ENCODE measurements at places on chromosomes 7 and 10.

DNA sequence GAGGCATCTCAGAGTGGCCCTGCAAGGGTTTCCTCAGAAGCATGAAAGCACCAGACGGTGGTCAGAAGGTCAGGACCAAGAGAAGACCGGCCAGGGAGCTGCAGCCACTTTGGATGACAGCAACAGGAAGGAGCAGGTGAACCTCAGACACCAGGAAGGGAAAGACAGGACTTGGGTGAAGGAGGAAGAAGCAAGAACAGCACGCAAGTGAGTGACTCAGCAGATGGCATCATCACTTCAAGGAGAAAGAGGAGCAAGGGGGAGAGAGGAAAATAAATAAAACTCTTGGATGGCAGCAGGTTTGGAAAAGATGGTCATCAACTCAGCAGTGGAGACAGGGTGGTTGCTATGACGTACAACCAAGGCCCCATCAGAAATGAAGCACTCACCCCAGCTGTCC is 31.6 kb downstream of the NCAPG2 start:
- no peak for DNase-seq

- DNase-seq, result no peak
These were observed 3.9 kb downstream of the MYL10 start for GRCh38 chr7:101625031-101625791.

- no peak for DNase-seq
These were observed 234.0 kb downstream of the TNS3 start for GRCh38 chr7:47347816-47348385.

DNA sequence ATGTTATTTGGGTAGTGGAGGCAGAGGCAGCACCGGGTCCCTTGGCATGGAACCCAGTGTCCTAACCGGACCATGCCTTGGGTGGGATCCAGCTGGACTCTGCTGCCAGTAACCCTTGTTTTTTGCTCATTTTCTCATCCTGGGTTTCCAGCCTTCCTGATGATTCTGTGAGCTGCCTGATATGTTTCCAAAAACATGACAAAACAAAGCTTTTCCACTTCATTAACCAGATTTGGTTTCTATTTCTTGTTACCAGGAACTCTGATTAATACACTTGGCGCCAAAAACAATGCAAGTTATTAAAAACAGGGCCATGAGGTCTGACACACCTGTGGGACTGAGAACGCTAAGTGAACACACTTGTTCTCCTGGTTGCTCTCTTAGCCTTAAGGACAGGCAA is 32.8 kb upstream of the DLG5 start:
- no peak for DNase-seq

DNA sequence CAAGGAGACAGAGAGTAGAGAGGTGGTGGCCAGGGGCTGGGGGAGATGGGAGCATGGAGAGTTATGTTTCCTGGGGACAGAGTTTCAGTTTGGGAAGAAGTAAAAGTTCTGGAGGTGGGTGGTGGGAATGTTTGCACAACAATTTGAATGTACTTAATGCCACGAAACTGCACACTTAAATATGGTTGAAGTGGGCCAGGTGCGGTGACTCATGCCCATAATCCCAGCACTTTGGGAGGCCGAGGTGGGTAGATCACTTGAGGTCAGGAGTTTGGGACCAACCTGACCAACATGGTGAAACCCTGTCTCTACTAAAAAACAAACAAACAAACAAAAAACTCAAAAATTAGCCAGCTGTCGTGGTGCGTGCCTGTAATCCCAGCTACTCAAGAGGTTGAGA is 137.2 kb downstream of the PFKFB3 start:
- no peak for DNase-seq

DNA sequence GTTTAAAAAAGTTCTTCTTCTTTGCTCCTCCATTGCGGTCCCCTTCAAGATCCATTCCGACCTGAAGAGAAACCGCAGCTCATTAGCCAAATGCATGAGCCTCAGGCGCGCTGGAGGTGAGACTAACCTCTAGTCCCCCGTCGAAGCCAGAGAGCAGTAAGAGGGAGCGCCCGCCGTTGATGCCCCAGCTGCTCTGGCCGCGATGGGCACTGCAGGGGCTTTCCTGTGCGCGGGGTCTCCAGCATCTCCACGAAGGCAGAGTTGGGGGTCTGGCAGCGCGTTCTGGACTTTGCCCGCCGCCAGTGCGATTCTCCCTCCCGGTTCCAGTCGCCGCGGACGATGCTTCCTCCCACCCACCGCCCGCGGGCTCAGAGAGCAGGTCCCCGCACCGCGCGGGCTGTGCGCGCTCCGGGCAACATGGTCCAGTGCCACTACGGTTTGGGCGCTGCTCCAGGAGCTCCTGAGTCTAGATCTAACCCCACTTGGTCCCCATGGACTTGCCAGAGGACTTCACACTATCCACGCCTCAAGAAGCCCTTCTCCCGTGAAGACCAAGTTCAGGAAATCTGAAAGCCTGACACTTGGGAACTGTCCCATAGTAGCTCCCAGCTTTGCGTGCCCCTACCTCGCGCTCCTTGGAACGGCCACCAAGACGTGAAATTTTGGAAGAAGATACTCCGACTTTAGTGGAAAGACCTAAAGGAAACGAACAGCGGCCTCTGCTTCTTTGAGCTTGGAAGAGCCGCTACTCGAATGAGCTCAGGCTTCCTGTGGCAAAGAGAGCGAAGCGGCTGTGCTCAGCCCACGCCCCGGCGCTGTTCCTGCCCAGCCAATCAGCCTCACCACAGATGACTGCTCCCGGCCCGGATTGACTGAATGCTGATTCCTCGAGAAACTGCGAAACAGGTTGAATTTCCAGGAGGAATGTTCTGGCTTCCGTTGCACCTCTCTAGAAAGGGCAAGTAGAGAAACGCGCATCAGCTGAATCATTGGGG is at the start of gene ABCB1:
Gene ABCB1, minus strand, starts transcription at position 755 of the 995 bp plus-strand sequence. Its CDS starts 700 bp downstream, at position 55.
- peak; percentile 42 for DNase-seq

DNA sequence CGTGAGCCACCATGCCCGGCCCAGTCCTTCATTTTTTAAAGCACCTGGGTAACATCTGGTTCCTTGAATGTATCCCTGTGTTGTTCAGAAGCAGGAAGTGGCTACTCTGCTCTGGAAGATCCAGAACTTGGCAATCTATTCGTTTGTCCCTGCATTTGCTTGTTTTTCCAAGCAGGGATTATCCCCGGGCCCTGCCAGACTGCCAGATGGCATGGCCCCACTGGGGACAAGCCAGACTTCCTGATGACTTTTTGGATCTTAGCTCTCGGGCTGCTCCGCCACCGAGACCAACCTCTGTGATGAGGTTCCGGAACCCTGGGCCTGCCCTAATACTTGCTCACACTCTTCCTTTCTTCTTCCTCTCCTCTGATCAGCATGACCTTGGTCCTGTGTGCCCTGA is 496.7 kb downstream of the TYW1 start:
- DNase-seq, result no peak

- no peak for DNase-seq
These were observed 11.1 kb downstream of the SYPL1 start for GRCh38 chr7:106100863-106101629.

DNA sequence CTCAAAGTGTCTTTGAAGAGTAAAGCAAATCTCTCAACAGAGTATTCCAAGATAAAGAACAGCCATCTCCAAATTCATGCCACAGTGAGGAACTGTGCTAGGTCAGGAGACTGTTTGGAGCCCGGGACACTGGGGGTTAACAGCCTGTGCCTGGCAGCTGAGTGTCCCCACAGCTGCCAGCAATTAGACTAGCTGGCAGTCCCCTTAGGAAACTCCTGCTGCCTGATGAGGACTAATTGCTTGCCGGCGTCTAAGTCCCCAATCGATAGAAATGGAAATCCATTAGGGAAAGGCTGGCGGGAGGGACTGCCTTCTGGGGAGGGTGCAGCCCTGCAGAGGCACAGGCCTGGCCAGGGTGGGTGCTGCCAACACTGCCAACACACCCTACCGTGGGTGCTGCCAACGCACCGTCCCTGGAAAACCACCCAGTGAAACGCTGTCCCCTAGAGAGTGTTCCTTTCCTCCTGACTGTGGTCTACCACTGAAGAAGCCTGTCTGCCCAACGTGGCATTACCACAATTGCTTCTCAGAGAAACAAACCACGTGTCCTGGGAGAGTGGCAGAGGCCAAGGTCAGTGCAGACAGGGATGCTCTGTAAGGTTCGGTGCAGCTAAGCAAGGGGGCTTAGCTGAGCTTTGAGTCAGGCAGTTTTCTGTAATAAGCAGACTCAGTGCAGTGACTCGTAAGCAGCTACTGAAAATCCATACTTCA is 60.8 kb downstream of the XRCC2 start:
- no peak for DNase-seq

DNA sequence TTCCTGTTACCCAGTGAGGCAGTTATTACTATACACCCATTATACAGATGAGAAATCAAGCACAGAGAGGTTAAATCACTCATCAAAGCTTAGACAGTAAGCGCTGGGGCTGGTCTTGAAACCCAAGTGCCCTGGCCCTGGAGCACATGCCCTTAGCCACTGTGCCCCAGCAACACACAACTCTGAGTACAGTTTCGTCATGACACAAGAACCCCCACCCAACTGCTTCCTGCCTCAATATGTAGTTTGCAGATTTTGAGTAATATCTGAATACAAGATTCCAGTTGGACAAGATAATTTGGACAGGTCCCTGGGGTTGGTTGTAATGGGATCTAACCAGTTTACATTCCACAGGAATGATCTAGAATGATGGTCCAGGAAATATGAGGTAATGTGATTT is 62.8 kb downstream of the SH3PXD2A start:
- no peak for DNase-seq

DNA sequence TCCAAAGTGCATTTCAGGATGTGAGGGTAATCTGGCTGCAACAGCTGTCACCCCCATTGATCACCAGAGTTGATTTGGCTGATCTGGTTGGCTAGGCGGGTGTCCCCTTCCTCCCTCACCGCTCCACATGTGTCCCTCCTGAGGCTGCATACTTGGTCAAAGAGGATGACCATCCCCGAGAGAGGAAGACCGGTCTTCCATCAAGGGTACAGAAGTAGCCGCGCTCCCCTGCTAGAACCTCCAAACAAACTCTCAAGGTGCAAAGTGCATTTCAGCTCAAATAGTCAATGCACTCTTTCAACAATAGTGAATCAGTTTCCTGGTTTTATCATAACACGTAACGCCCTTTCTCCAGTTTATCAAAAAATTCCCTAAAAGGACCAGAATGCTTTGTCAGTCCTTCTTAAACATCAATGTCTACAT is 44.6 kb downstream of the CARD11 start:
- DNase-seq, result no peak

DNA sequence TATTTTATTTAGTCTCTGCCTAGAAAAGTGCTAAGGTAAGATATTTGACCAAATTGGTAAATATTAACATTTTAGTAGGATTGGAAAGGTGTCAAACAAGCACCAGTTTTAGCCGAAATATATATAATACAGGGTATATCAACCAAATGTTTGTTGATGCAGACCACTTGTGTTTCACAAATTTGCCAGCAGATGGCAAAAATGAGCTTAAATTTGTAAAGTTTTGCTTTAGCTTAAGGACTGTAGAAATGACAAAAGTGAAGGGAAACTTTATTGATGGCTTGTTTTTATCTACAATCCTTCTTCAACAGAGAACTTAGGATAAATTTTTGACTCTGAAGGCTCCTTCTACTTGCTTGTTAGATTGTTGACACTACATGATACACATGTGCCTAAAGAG is 4.8 kb upstream of the POLR1F start:
- peak; percentile 43 for DNase-seq

DNA sequence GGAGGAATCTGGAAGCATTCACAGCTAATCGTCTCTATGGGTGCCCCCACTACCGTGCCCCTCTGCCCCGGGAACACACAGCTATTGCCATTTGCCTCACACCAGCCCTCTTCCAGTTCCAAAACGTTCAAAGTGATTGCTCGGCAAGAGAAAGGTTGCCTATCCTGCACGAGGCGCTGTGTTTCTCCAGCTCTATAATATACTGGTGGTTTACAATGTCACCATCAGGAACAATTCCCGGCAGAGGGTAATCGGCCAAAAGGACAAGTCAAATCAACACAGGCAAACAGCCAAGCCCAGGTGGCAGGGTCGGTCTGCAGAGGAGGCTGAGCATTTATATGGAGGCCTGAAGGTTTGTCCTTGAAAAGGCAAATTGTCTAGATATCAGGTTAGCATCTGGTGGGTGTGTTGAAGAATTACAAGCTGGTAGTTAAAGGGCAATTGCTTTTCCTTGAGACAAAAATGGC is 29.2 kb upstream of the TNS3 start:
- DNase-seq, result no peak

GRCh38 chr10:51430506-51430905 is 268.9 kb downstream of the CSTF2T start:
- DNase-seq, result no peak
